Heart left ventricle (tissue), 16 donors: ENCODE measurements at places on chromosomes 1 and 21. TPM values are rescaled to one million over a fixed set of nuclear protein-coding genes. Genes with fewer than 3 reads are reported as not detected.
A peak's percentile ranks its signal among the peaks of the same experiment; 100 is the strongest.

DNA sequence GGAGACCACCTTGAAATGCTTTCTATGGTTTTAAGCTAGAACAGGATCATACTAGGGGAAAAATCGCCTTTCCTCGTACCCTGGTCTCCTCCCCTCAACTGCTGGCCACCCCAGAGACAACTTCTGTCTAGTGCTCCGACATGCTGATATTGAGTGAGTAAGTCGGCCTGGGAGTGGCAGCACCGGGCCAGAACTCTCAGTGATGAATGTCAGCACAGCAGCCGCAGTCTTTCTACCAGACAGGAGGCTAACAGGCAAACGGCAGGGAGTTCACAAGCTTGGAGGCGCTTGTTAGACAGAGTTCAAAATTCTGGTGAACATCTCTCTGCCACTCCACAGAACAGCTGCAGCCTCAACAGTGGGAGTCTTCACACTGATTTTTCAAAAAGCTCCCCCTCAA, 716.9 kb downstream of the ADGRL2 start:
- H3K27ac ChIP-seq = no peak overlapping the region
- H3K27me3 ChIP-seq = no peaks in the 10 kb centered on the region
- DNase-seq = peak; percentile 65
- H3K36me3 ChIP-seq = no peaks in the 10 kb centered on the region
- H3K4me1 ChIP-seq = no peaks in the 10 kb centered on the region

DNA sequence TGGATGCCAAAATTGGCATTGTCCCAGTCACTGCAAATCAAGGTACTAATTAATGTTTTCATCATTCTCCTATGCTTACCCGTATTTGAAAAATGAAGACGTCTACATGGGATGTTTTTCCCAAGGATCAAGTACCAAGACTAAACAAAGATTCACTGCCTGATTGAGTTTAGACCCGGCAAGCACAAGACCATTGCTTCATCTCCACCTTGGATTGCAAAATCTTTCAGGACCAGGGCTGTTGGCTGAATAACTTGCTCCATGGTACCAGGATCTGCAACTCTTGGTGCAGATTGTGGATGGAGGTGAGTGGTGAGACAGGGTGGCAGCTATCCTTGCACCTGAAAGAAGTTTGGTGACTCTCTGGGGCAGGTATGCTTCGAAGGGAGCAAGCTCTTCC, 122.5 kb upstream of the ETS2 start:
- H3K4me3 ChIP-seq = no peak overlapping the region
- H3K27me3 ChIP-seq = peaks cover 4% of the 10 kb centered on the region
- H3K36me3 ChIP-seq = no peaks in the 10 kb centered on the region

DNA sequence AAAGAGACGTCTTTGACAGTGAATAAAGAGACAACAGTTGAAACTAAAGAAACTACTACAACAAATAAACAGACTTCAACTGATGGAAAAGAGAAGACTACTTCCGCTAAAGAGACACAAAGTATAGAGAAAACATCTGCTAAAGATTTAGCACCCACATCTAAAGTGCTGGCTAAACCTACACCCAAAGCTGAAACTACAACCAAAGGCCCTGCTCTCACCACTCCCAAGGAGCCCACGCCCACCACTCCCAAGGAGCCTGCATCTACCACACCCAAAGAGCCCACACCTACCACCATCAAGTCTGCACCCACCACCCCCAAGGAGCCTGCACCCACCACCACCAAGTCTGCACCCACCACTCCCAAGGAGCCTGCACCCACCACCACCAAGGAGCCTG, 68.5 kb downstream of the TPR start:
- H3K4me3 ChIP-seq = no peak overlapping the region
- no peaks in the 10 kb centered on the region for H3K27me3 ChIP-seq
- no peaks in the 10 kb centered on the region for H3K4me1 ChIP-seq

DNA sequence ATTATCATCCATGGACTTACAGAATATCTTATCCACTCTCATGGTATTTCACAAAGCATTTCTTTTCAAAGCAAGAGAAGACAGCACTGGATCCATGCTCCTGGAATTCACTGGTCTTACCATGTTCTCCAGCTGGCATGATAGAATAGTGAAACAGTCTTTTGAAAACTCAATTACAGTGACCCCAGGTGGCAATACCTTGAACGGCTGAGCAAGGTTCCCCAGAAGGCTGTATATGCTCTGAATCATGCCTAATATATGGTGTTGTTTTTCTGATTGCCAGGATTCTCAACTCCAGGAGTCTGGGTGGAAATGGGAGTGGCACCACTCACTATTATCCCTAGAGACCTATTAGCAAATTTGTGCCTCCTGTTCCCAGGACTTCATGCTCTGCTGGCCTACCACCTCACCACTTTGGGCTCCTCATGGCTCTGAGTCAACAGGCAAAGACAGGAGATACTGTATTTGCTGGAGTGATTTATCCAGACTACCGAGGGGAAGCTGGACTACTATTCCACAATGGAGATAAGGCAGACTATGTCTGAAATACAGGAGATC, 87.6 kb downstream of the CATSPERE start:
- H3K4me1 ChIP-seq = no peaks in the 10 kb centered on the region
- no peaks in the 10 kb centered on the region for H3K36me3 ChIP-seq
- no peak for DNase-seq
- no peaks in the 10 kb centered on the region for H3K27me3 ChIP-seq

DNA sequence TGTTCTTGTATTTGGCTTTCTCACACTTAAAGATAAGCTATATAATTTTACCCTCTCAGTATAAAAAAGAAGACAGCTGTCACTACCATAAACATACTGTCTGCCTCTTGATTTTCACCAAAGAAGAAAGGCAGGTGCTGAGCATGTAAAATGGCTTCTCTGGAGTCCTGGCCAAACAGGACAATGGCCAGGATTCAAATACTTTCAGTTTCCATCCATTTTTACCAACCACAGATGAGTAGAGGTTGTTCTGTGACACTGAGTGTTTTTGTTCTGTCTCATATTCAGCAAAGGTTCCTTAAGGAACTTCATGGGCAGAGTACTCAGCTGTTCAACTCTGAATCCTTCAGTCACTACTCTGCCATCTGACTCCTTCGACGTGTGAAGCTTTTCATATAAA, 29.4 kb upstream of the RAB3GAP2 start:
- no peak overlapping the region for H3K27ac ChIP-seq
- no peaks in the 10 kb centered on the region for H3K36me3 ChIP-seq
- H3K27me3 ChIP-seq = no peaks in the 10 kb centered on the region
- no peak overlapping the region for H3K4me3 ChIP-seq

DNA sequence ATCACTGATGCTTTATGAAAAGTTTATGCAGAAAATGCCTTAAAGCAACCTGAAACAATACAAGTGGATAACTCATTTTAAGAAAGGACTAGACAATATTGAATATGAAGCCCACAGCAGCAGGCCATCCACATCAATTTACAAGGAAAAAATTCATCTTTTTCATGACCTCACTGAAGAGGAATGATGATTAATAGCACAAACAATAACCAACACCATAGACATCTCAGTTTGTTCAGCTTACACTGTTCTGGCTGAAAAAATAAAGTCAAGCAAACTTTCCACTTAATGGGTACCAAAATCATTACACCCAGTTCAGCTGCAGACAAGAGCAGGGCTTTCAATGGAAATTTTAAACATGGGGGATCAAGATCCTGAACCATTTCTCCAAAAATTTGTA, 380.6 kb upstream of the NEGR1 start:
- no peaks in the 10 kb centered on the region for H3K27me3 ChIP-seq
- H3K36me3 ChIP-seq = no peaks in the 10 kb centered on the region
- no peak for DNase-seq
- no peak overlapping the region for H3K27ac ChIP-seq
- no peak overlapping the region for H3K4me3 ChIP-seq
- H3K4me1 ChIP-seq = no peaks in the 10 kb centered on the region

Gene EIF4G3
- total RNA-seq = 36.2 TPM

Gene CLCNKB
- total RNA-seq = 2.4 TPM

Gene NKAIN1
- not detected for total RNA-seq

DNA sequence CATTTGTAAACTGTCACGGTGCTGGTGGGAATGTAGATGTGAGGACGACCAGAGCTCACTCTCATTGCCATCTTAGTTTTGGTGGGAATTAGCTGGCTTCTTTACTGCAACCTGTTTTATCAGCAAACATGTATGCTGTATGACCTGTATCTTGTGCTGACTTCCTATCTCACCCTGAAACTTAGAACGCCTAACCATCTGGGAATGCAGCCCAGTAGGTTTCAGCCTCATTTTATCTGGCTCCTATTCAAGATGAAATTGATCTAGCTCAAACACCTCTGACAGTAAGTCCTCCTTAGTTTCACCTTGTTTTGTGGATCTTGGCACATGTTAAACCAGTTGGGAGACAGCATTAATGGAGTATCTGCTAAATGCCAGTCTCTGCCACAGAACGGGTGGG, 174.6 kb downstream of the HLX start:
- no peak for DNase-seq
- H3K4me1 ChIP-seq = no peaks in the 10 kb centered on the region
- H3K4me3 ChIP-seq = no peak overlapping the region
- H3K36me3 ChIP-seq = no peaks in the 10 kb centered on the region
- H3K27me3 ChIP-seq = no peaks in the 10 kb centered on the region

Gene PPP2R5A
- 69.2 TPM for total RNA-seq

DNA sequence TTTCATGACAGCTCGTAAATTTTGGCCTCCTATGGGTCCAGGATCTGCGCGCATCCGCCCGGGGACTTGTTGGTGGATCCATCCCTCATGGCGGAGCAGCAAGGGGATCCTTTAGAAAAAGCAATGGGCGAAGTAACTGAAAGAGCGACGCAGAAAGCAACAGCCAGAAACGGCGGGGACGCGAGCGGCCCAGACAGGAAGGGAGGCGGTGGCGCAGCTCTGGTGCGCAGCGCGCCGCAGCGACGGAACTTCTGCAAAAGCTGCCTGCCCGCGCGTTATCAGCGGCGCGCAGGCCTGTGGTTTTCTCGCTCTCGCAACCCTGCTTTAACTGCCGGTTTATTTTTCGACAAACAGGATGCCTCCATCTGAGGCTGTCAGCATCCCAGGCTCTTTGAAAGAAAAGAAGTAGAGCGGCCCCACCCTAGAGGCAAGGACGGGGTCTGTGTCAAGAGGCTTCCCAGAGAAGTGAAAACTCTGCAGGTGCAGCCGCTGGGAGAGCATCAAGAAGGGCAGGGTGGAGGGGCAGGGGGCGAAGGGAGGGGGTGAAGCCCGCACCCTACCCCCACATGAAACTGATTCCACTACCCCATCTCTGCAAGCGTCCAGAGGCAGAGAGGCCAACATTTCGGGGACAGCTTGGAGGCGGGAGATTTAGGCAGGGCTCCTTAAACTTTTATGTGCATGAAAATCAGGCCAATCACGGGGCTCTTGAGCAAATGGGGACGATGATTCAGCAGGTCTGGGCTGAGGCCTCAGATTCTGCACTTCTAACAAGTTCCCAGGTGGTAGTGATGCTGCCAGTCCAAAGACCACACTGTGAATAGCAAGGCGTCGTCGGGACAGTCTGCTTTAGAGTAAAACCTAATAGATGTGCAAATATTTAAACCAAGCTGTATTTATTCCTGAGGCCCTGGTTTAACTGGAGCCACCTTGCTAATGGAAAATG, 22.2 kb downstream of the RUNX1 start:
- peak; percentile 88 for DNase-seq
- H3K27me3 ChIP-seq = no peaks in the 10 kb centered on the region
- H3K4me3 ChIP-seq = no peak overlapping the region
- no peaks in the 10 kb centered on the region for H3K4me1 ChIP-seq
- H3K36me3 ChIP-seq = no peaks in the 10 kb centered on the region

- no peak overlapping the region for H3K27ac ChIP-seq
- no peaks in the 10 kb centered on the region for H3K4me1 ChIP-seq
- no peak overlapping the region for H3K4me3 ChIP-seq
- no peak for DNase-seq
- peaks cover 96% of the 10 kb centered on the region for H3K36me3 ChIP-seq
Measured at GRCh38 chr1:25355841-25356395, 17.8 kb downstream of the TMEM50A start.

Gene MAP3K21
- 0.56 TPM for total RNA-seq

Gene HSD3B1
- total RNA-seq = not detected

Gene LSM10
- total RNA-seq = 68.7 TPM

DNA sequence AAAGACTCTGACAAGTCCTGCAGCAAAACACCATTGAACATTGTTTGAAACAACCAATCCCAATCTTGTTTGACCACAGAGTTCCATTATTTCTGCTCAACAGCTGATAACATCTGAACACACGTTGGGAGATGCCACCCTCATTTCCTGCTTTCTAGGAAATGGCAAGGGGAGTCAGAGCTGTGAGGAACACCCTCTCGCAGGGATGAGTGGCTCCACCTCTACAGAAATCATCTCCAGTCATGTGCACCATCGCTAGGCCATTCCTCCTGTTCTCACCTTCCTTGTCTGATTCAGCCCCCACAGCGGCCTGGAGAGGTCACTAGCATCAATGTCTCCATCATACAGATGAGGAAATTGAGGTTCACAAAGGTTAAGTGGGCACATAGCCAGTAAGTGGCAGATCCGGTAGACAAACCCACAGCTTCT, 22.4 kb upstream of the RUNX3 start:
- no peak for DNase-seq
- H3K27me3 ChIP-seq = no peaks in the 10 kb centered on the region
- H3K27ac ChIP-seq = no peak overlapping the region
- no peaks in the 10 kb centered on the region for H3K4me1 ChIP-seq
- H3K4me3 ChIP-seq = no peak overlapping the region

- H3K4me3 ChIP-seq = peak within 1 kb of the TSS; percentile 85
- peak; percentile 44 for DNase-seq
- no peaks in the 10 kb centered on the region for H3K36me3 ChIP-seq
- H3K27ac ChIP-seq = peak within 1 kb of the TSS; percentile 94
Measured at GRCh38 chr1:170664093-170664827, at the start of gene PRRX1. TSS of gene PRRX1 (plus strand) at chr1:170664131. CDS start at chr1:170664219, 88 bp downstream.

- peaks cover 18% of the 10 kb centered on the region for H3K4me1 ChIP-seq
Measured at GRCh38 chr1:50959303-50959912, 659 bp downstream of the FAF1 start.

Gene TEX38
- total RNA-seq = not detected

DNA sequence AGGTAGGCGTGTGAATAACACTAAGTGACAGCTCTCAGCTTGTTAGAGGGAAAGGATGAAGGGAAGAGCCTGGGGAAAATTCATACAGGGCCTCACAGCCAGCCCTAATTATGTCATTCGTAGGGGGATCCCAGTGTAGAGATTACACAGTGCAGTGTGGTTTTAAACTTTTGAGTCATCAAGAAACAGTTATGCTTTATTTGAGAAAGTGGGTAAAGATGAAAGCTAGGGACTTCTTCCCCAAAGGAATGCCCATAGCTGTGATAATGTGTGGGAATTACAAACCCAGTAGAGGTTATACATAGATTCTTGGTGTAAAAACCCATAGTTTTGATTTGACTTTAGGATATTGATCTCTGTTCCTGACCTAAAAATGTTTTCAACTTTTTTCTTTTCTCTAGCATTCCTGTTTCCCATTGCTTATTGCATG, 1.9 kb downstream of the TTF2 start:
- no peak for DNase-seq
- peaks cover 8% of the 10 kb centered on the region for H3K4me1 ChIP-seq
- H3K4me3 ChIP-seq = no peak overlapping the region
- no peaks in the 10 kb centered on the region for H3K27me3 ChIP-seq
- H3K27ac ChIP-seq = no peak overlapping the region
- H3K36me3 ChIP-seq = no peaks in the 10 kb centered on the region

GRCh38 chr1:11198851-11199594, 9.9 kb downstream of the ANGPTL7 start:
- H3K4me3 ChIP-seq = no peak overlapping the region
- DNase-seq = no peak
- no peaks in the 10 kb centered on the region for H3K4me1 ChIP-seq
- peaks cover 99% of the 10 kb centered on the region for H3K36me3 ChIP-seq
- H3K27ac ChIP-seq = no peak overlapping the region

Gene NTMT2
- 2.4 TPM for total RNA-seq

- DNase-seq = no peak
- H3K27me3 ChIP-seq = no peaks in the 10 kb centered on the region
- H3K36me3 ChIP-seq = no peaks in the 10 kb centered on the region
- no peak overlapping the region for H3K27ac ChIP-seq
- H3K4me3 ChIP-seq = no peak overlapping the region
- H3K4me1 ChIP-seq = no peaks in the 10 kb centered on the region
Measured at GRCh38 chr1:62870148-62870547, 86.2 kb downstream of the ATG4C start.

Gene MORN1
- total RNA-seq = 6.0 TPM
